ENCODE measurements at places on chromosomes 6 and 20.

GRCh38 chr6:137536104-137536773 lies 42.0 kb upstream of the OLIG3 start:
- DNase-seq, result no peak

GRCh38 chr6:136599329-136600011 lies 49.2 kb upstream of the MAP7 start:
- DNase-seq, result no peak

DNA sequence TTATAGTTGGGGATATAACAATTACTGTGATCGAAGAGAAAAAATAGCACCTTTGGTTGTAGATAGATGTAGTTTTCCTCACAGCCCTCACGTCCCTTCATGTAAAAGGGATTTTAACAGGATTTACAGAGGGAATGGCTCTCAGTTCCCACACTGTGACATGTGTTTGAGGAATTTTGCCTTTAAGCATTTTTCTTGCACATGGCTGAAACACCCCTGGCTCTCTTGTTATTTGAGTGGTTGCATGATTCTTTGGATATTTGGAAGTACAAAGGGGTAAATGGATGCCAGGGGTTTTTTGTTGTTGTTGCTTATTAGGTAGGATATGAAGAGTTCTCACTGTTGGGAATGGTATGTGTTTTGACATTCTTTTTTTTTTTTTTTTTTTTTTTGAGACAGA lies 48.2 kb downstream of the JAG1 start:
- no peak for DNase-seq

- no peak for DNase-seq
These were observed 1184.9 kb downstream of the HACE1 start for GRCh38 chr6:103674790-103675189.

DNA sequence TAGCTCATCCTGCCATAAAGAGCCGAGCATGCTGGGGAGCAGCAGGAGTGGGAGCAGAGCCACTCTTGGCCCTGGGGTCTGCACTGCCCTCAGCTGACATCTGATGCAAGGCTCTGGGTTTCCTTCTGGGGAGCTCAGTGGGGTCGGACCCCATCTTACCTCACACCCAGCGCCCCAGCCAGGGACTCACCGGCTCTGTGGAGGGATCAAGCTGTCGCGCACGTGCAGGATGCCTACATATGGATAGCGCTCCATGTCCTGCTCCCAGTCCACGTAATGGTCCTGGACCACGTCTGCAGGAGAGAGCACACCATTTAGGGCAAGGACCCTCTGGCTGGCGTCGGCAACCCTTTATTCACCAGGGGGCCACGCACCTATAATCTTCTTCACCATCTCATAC lies 12.2 kb downstream of the LEMD2 start:
- no peak for DNase-seq

GRCh38 chr20:34104059-34104458 lies 8.0 kb downstream of the EIF2S2 start:
- no peak for DNase-seq
